Activated naive CD4-positive, alpha-beta T cell (primary cell): ENCODE measurements at places on chromosomes 1 and 21.

- no peak for DNase-seq
Observed at GRCh38 chr1:43968348-43968948, 1.4 kb upstream of the DPH2 start.

DNA sequence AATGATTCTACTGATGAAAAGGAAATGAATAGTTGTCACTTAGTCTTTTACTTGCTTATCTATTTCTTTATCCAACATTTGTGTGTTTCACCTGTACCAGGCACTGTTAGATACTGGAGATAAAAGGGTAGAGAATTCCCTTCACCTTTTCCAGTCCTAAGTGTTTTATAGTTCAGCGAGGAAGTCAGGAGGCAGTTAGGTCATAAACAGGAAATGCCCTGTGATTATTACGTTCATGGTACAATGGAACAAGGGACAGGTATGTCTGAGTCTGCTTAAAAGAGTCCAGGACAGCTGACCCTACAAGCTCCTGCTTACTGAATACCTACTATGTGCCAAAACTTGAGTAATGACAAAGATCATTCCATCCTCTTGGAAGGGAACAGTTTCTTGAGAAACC, 77.8 kb downstream of the TNR start:
- DNase-seq, result no peak

DNA sequence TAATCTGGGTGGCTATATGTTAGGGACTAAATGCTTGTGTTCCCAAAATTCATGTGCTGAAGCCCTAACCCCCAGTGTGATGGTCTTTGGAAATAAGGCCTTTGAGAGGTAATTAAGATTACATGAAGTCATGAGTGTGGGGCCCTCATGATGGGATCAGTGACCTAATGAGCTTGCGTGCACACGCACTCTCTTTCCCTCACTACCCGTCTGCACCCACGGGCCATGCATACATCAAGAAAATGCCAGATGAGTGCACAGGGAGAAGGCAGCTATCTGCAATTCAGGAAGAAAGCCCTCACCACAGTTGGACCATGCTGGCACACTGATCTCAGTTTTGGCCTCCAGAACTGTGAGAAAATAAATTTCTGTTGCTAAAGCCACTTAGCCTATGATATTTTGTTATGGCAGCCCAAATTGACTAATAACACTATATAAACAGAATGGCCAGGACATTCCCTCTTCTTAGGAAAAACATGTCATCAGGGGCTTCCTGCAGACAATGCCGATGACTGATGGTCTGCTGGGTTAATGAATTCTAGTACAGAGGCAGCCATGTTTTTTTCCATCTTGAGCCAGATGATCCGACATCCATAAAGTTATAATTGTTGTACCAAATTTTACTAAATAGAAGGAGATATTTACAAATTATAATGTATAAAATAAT, 18.1 kb upstream of the MYOG start:
- no peak for DNase-seq

DNA sequence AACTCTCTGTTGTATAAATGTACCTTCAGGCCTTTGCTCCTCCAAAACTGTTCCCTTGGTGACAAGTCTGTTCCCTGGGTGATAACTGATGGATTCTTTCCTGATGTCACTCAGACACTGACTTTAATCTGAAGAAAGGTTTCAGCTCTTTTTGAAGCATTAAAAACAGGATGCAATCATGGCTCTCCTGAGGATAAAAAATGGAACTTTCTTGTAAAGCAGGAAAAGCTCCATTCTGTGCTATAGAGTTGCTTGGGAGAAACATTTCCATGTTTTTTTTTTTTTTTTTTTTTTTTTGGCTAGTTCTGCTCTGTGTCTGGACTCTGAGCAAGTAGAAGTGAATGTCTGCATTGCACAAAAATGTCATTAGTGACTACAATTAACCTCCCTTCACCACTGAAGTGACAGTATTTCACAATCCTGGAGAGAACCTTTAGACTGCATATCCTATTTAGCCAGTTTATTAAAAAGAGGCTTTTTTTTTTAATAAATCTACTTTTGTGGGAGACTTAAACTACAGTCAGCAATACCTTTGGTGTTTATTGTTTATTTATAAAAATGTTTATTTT, 101.7 kb upstream of the PRMT6 start:
- no peak for DNase-seq

DNA sequence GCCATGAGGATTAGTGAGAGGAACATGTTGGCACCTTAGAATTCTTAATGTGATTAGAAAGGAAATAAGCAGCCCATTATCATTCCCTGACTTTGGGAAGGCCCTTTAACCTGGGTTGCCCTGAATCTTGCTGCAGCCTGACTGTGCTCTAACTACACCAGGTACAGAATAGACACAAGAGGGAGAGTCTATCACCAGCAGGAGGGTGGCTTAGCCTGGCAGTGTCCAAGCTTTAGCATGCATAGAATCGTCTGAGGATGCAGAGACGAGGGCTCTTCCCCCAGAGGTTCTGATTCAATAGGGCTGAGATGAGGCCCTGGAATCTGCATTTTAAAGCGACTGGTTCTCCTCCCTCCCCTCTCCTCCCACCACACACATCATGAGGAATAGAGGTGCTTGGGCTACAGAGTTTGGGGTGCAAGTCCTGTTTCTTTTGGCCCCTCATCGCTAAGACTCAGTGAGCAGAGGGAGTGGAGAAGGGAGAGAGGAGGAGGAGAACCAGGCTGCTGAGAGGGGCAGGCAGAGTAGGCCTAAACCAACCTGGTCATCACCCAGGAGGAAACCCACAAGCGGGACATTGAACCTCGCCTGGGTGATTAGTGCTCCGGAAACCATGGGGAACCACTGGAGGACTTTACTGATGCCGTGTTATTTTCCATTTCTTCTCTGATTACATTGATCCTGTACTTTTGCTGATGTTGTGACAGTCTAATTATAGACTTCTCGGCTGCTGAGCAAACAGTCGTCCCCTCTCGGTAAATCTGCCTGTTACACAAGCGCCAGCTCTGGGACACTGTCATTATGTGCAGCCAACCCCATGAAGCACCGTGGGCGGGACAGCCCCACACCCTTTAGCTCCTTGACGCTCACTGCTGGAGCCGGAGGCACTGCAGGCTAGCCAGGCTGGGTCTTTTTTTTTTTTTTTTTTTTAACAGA, 6.3 kb upstream of the TENT5C start:
- DNase-seq, result no peak

DNA sequence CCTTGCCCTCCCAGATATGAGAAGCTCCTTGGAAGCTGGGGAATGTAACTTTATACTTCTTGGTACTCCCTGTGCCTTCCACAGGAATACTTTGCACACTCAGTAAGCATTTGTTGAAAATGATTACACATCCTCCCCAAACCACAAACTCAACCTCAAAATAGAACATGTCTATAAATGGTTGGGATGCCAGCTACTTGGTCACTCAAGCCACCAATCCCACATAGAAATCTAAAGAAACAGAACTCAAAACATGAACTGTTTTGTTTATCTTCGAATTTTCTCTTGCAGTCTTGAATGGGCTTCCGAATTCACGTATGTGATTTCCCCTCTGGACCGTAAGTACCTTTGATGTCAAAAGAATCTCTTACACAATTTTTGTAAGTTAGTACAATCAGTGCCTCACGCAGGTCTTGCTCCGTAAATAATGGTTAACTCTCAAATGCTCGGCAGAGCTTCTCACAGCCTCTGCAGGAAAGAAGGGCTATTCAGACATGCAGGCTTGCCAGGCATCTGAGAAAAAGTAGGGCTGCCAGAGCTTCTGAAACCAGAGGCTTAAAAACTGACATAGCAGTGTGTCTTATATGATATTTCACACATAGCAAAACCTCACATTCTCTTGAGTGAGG, 26.9 kb downstream of the SORT1 start:
- DNase-seq, result no peak

- DNase-seq, result no peak
Observed at GRCh38 chr1:83627045-83627444, 371.9 kb downstream of the TTLL7 start.

GRCh38 chr1:111415461-111415860, 12.1 kb downstream of the OVGP1 start:
- no peak for DNase-seq

DNA sequence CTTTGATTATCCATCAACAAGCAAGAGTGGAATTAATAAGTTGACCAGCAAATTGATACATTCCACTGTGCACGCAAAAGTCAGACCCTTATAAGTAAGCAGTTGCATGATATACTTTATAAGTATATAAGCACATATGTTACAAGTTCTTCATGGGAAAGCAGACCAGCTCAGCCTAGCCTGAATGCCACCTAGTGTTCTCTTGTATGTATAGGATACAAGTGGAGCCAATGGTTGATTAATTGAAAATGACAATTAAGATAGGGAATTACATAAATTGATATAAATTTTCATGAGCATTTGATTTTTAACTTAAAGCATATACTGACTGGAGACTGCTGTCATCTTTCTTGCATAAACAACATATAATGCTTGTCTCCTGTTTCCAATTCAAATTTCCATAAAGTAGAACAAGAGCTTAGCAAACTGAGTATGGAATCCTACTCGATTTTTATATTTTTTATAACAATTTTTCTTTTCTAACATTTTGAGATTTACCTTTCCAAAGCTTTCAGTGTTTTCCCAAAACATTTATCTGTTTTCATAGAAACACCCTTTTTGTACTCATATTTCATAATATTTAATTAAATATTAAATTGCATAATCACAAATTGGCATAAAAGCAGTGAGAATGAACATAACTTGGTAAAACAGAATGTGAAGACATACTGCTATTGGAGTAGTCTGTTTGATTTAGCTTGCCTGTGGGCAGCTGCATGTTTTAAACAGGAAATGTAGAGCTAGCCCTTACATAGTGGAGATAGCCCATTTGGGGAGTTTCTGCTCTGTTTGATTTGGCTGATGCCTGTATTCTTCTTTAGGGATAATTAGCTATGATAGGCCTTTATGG, 62.8 kb downstream of the MAGI3 start:
- DNase-seq, result no peak

DNA sequence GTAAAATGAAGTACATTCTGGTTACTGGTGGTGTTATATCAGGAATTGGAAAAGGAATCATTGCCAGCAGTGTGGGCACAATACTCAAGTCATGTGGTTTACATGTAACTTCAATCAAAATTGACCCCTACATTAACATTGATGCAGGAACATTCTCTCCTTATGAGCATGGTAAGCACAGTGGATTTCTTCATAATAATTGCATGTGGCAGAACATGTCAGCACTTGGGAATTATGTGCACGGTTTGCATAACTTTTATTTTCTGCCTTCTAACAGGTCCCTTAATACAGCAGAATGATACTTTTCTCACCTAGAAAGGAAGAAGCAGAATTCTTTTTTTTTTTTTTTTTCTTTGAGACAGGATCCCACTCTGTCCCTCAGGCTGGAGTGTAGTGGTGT, 3.8 kb downstream of the CTPS1 start:
- no peak for DNase-seq

DNA sequence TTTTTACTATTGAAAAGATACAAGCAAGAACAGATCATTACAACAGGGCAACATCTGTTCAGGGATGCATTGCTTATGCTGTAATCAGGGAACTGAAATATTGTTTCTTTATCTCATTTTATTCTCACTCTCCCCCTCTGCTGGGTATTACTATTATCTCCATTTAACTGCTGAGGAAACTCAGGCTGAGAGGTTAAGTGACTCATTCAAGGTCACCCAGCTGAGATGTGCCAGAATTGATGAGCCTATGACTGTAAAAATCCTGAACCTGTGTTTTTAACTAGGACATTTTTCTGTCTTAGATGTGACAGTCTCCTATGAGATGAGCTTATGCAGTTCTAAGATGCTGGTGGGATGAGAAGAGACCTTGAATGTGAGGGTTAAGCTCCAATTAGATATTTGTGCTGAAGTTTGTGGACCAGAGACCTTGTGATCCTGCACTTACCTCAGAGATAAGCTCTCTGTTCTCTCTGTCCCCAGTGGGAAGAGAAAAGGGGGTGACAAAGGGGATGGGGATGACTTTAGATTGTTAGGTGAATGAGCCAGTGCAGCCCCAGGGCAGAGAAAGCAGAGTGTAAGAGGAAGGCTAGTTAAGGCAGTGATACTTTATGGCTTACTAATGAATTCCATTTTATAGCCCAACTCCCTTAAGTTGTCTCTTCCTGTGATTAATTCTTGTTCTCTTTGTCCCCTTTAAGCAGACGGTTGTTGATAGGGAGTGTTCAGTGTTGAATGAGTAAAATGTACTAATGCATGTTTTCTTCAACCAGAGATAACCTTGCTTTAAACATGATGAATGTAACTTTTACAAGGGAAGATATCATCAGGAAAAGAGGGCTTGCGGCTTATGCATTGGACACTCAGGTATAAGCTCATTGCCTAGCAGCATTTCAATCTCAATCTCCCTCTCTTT, 111.4 kb downstream of the HLX start:
- no peak for DNase-seq

DNA sequence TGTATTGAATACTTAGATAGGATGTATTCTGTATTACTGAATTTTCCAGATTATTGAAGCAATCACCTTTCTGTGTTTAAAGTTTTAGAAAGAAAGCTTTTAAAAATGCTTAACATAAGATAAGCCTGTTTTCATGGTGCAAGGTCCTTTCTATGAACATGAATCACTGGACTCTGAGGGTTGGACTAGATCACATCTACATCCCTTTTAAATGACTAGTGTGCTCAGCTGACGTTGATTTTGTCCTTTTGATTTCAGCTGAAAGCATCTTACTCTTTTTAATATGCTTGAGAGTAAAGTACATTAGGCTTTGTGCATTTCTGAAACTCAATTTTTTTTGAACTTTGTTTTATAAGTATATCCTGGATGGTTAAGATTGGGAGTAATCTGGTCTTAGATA, 16.2 kb downstream of the MIER1 start:
- DNase-seq, result no peak

DNA sequence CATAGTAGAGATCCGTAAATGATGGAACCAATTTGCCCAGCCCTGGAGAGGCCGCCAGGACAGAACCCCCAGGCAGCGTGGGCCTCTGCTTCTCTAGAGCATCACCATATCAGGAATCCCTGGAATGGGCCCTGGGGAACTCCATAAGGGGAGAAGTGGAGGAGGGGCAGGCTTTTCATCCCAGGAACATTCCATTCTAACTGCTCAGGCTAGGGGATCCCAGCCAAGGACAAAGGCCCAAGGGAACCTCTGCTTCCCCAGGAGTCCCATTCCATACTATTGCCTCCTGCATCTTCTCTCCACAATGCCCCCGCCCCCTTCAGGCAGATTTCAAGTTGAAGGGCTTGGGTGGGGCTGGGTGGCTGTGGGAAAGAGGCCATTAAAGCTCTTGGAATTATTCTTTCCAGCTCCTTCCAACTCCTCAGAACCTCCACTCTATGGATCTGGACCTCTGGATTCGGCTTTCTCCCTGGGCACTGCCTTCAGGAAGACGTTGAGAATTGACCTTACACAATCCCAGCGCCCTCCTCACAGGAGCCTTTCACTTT, 6.0 kb downstream of the TRNP1 start:
- DNase-seq, result no peak
